ENCODE measurements at places on chromosomes 13 and 19.

- no peak for DNase-seq
These were observed 599 bp downstream of the ZNF331 start for GRCh38 chr19:53538378-53539109.

GRCh38 chr13:98794498-98794897, 42.0 kb upstream of the SLC15A1 start:
- no peak for DNase-seq

GRCh38 chr19:10776900-10777650, 58.9 kb downstream of the TMED1 start:
- DNase-seq = no peak

- DNase-seq = peak; percentile 64
These were observed 68.7 kb downstream of the ZAR1L start for GRCh38 chr13:32246468-32246867.

DNA sequence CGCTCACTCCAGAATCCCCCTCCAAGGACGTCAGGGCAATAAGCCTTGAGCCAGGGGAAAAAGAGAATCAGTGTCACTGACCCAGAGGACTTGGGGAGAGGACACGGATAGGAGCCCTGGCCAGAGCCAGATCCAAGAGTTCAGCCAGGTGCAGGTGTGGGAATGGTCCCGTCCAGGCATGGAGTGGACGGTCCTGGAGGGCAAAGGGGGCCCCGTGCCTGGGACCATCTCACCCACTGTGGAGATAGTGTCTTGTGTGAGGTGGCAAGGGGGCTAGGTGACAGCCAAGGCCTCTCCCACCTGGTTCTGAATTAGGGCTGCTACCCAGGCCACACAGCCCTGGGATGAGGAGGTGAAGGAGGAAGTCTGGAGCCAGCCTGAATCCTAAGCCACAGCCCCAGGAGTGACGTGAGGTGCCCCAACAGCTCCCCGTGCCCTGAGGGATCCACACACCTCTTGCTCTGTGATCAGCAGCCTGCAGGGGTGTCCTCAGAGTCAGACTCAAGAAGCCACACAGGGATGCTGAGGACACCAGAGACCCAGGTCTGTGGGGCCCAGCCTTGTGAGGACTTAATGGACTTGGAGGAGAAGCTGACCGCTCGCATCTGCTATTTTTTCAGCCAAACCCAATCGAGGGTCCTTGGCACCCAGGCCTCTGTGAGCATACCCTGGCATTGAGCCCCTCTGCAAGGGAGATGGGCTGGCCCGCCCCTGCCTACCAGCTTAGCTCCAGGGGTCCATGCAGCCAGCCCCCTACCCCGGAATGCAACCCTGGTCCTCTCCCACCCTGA, 16.4 kb upstream of the ZNF14 start:
- DNase-seq = no peak

DNA sequence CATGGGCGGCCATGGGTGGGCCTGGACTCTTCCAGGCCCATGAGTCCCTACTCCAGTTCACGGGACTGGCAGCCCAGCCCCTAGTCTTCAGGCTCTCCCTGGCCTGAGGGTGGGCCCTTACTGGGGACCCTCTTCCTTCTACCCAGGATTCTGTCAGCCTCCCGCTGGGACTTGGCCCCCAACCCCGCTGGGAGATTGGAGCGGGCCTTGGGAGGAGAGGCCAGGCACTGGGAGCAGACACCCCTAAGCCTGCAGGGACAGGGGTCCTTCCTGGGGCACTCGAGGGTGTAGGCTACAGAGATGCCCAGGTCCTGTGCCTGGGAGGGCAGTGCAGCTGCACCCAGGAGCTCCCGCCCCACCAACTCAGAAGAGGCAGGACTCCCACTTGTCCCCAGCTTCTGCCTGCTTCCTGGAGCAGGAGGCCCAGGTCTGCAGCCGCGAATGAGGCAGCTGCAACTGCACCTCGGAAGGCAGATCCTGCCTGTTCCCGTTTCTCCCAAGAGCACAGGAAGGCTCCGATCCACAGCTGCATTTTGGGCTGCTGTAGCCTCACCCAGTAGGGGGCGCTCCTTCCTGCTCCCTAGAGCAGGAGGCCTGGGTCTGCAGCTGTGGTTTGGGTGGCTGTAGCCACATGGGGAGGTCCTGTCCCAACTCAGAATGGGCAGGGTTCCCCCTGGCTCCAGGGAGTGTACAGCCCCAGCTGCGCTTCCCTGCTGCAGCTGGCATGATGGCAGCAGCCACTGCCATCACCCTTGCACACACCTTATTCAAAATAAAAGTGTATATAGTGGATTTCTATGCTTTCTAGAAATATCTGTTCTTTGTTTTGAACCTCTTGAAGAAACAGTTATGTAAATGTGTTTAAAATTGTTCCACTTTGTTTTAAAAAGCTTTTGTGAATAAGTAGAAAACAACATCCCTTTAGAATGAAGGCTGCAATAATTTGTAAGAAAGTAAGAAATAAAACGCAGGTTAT, 46.8 kb downstream of the TEX26 start:
- DNase-seq = no peak

All from hepatic stellate cell (primary cell).